ENCODE measurements at places on chromosomes 11 and 22.
A peak's percentile ranks its signal among the peaks of the same experiment; 100 is the strongest.

- no peak for DNase-seq
These were observed 37.2 kb upstream of the NAV2 start for GRCh38 chr11:19675397-19675796.

DNA sequence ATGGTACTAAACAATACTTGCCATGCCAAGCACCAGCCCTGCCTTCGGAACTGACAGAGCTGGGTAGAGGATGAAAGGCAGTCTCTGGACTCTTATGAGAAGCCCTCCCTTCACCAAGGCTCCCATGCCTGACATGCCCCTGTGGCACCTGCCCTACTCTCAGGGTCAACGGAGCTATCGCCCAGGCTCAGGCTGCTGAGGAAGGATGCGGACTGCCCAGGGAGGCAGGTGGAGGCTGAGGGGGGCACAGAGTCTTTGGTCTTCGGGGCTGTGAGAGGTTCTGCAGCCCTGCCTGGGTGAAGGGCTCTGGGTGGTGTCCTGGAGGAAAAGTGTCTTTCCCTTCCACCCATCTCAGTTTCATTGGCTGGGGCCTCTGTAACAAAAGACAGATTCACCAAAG, 290.8 kb upstream of the B3GAT1 start:
- DNase-seq, result no peak

DNA sequence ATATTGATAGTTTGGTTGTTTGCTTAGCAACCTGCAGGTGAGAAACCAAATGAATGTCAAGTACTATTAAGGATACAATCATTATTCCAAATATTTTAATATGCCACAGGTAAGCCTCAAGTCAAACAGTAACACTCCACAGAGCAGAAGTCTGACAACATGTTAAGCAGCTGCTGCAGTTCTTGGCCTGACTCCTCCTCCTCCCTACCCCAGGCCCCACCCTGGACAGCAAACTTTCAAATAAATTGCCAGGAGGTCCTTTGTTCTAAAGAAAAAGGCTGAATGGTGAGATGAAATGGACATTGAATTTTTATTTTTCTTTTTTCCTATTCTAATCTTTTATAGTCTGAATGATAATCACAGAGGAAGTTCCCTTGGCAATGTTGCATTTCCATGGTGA, 260.0 kb upstream of the POU2AF2 start:
- DNase-seq, result no peak

DNA sequence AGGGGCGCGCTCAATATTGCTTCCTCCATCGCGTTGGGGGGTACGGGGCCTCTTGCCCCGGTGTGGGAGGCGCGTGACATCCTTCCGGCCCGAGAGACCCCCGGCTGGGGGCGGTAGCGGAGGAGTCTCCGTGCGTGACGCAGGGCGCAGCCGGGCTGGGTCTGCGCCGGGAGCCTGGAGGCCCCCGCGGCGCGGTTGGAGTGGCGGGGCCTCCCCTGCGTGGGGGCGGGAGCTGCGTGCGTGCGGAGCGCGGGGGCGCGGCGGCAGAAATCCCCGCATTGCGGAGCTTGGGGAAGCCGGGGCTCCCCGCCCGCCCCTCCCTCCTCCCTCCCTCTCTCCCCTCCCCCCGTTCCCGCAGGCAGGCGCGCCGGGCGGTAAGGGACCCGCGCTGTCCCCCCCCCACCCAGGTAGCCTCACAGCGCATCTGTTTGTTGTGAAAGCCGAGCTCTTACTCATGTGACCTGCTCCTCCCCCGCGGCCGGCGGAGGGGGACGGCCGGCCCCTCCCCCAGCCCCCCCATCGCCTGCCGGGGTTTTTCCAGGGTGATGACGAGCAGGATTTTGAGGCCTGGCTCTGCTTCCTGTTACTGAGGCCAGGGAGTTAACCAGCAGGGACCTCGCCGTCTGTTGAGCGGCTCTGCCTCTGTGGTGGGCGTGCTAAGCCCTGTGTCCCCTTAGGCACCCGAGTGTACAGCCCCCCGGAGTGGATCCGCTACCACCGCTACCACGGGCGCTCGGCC, 1.6 kb downstream of the PIM3 start:
- peak; percentile 63 for DNase-seq

GRCh38 chr11:107172996-107173395, 154.7 kb upstream of the GUCY1A2 start:
- no peak for DNase-seq

- DNase-seq, result no peak
These were observed 46.4 kb downstream of the CSTPP1 start for GRCh38 chr11:46982797-46983452.

DNA sequence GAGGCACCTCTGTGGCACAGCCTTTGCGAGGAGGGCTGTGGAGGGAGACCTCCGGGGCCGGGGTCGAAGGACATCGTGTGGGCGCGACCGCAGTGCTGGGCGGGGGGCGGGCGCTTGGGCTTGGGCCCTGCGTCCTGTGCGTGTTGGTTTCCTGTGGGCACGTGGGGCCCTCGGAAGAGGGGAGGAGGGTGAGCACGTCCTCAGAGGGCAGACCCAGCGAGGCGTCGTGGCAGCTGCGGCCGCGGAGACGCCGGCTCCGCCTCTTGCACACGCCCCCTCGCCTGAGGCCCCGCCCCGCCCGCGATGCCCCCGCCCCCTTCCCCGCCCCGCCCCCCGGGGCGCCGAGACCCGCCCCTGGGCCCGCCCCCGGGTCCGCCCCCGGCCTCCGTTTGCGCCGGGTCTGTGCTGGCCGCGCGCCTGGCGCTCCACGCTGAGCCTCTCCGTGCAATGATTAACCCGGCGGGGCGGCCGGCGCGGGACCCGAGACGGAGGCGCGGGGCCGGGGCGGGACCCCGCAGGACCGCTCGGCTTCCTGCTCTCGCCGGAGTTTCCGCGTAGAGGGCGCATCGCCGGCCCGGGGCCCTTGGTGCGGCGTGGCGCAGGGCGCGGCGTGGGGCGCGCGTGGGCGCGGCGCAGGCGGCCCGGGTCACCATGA, at the start of gene PRR5:
TSS of gene PRR5 (plus strand) at position 381 of the 655 bp plus-strand sequence. CDS start at position 652, 271 bp downstream.
- peak; percentile 5 for DNase-seq

GRCh38 chr11:8989453-8989852, 14.3 kb downstream of the NRIP3 start:
- DNase-seq, result no peak

- no peak for DNase-seq
These were observed 160.5 kb upstream of the DDI1 start for GRCh38 chr11:103875855-103876510.

- no peak for DNase-seq
These were observed 8.4 kb upstream of the LMO2 start for GRCh38 chr11:33900159-33900840.

- no peak for DNase-seq
These were observed 42.8 kb upstream of the NUP50 start for GRCh38 chr22:45120931-45121330.

DNA sequence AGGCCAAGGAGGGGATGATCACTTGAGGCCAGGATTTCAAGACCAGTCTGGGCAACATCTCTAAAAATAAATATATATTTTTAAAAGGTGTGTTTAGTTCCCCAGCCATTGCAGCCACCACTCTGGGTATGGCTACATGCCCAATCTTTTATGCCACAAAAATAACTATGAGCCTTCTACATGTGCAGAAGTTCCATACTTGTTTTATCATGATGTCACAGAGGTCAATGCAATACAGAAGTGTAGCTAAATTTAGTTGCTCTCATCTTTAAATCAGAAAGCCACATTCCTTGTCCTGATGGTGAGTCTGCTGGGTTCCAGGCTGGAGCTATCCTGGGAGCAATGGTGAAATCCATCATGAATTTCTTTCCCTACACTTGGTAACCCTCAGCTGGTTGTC, 436.3 kb downstream of the DYNC2H1 start:
- no peak for DNase-seq

- no peak for DNase-seq
These were observed 30.6 kb upstream of the NARS2 start for GRCh38 chr11:78605296-78605695.

GRCh38 chr22:21861851-21862250, 5.6 kb downstream of the MAPK1 start:
- DNase-seq, result no peak

GRCh38 chr22:24950272-24950902, 2.1 kb upstream of the KIAA1671 start:
- DNase-seq, result peak; percentile 8

DNA sequence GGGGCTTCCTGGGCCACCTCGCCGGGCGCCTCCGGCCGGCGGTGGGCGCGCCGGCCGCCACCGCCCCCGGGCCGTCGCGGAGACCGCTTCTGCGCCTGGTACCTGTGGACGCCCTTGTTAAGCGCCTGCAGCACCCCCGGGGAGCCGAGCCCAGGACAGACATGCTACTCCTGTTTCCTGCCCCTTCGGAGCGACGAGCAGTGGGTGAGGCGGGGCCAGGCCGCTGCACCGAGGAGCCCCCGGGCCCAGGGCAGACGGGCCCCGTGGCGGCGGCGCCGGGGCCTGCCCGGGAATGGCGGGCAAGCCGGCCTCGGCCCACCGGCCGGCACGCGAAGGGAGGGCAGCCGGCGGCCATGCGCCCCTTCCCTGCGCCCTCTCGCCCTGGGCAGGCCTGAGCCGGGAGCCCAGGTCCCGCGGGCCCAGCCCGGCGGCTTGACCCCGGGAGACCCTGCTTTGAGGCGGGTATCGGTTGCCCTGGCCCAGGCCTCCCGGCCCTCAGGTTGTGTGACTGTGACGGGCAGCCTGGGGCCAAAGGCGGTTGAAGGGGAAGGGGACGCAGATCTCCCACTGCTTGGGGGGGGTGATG, 789 bp upstream of the KDM2A start:
- DNase-seq, result peak; percentile 59

DNA sequence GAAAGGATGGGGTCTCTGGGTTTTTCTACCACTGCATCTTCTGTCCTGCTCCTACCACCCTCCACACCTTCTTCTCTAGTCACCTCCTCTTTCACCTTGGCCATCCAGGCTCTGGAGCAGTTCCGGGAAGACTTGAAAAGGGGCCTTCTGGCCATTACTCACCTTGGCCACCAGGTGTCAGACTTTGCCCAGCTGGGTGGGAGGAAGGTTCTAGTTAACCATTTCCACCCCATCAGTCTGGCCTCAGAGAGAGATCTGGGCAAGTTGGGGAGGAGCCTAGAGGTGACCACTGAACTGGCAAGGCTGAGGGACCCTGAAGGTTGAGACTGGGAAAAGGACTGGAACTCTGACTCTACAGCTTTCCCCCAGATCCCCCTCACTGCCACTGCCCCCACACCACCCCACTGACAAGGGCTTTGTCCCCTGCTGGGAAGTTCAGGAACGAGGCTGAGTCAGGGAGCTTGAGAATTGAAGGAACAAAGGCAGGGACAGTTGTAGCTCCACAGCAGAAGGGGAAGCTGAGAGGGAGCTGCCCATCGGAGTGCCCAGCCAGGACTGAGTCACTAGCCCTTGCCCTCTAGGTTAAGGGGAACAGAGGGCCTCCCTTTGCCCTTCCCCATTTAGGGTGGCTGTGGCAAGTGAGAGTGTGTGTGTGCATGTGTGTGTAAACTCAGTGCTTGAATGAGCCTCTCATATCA, 3.7 kb upstream of the POLD4 start:
- no peak for DNase-seq

DNA sequence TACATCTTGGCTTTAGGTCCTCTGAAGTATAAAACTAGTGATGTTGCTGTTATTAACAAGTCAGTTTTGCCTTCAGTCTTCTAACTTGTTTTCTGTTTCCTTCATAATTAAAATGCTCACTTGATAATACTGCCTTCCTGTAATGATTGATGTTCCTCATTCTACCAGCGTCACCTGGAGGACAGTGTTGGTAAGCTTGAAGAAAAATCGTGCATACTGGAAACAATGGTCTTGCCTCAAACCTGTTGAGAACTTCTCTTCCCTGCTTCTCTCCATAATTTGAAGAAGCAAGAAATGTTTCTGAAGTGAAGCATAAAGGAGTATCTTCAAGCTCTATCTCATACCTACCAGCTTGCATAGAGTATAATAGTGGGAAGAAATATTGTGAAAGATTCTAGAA, 3.0 kb downstream of the YWHAH start:
- DNase-seq, result no peak

GRCh38 chr11:72354356-72355115, 79.8 kb downstream of the CLPB start:
- no peak for DNase-seq

- peak; percentile 71 for DNase-seq
These were observed 9.4 kb upstream of the NAP1L4 start for GRCh38 chr11:3001496-3001895.
